ENCODE measurements at places on chromosomes 5 and 9. TPM values are rescaled to one million over a fixed set of nuclear protein-coding genes. Genes with fewer than 3 reads are reported as not detected.

PRDM9 gene
- not detected for total RNA-seq

FGF18 gene
- total RNA-seq = 0.05 TPM

FUT7 gene
- total RNA-seq = not detected

RLN2 gene
- not detected for total RNA-seq

ADGRV1 gene
- 0.89 TPM for total RNA-seq

SLC2A6 gene
- 38.3 TPM for total RNA-seq

COL15A1 gene
- total RNA-seq = 49.9 TPM

BTNL9 gene
- not detected for total RNA-seq

PCDHAC2 gene
- 0.30 TPM for total RNA-seq

IFNA2 gene
- total RNA-seq = not detected

IFNA13 gene
- total RNA-seq = not detected

SPINK7 gene
- total RNA-seq = not detected

WDR38 gene
- not detected for total RNA-seq

IL9 gene
- not detected for total RNA-seq

IL5 gene
- not detected for total RNA-seq

NTNG2 gene
- total RNA-seq = 4.2 TPM

TMED9 gene
- total RNA-seq = 386 TPM

ATG12 gene
- total RNA-seq = 78.4 TPM

HAVCR2 gene
- total RNA-seq = not detected

FBN2 gene
- total RNA-seq = 217 TPM

VCAN gene
- 2,662 TPM for total RNA-seq

PLEKHG4B gene
- total RNA-seq = 0.30 TPM

HACD4 gene
- 4.2 TPM for total RNA-seq

SLC36A2 gene
- total RNA-seq = not detected

ORM2 gene
- not detected for total RNA-seq

SPATA6L gene
- 0.18 TPM for total RNA-seq

IL3 gene
- not detected for total RNA-seq

NDST1 gene
- total RNA-seq = 79.0 TPM

MLLT3 gene
- 19.4 TPM for total RNA-seq

ECSCR gene
- 0.74 TPM for total RNA-seq

ADGRD2 gene
- not detected for total RNA-seq

RANBP17 gene
- total RNA-seq = 18.2 TPM

ZFP2 gene
- total RNA-seq = 0.55 TPM

PFN3 gene
- total RNA-seq = not detected

EGR1 gene
- 2.1 TPM for total RNA-seq

GOLM1 gene
- 106 TPM for total RNA-seq

NUDT2 gene
- 14.3 TPM for total RNA-seq

GFI1B gene
- not detected for total RNA-seq

SLC25A2 gene
- total RNA-seq = 0.30 TPM

C5orf58 gene
- not detected for total RNA-seq

NIM1K gene
- total RNA-seq = 1.2 TPM

FCN2 gene
- not detected for total RNA-seq
